ENCODE measurements at places on chromosomes 11 and 22. TPM values are rescaled to one million over a fixed set of nuclear protein-coding genes. Genes with fewer than 3 reads are reported as not detected.

The CDC45 gene
- total RNA-seq: 23.8 TPM

The TYR gene
- not detected for total RNA-seq

The DNAJB7 gene
- not detected for total RNA-seq

The TMPRSS6 gene
- total RNA-seq: not detected

The KRTAP5-1 gene
- not detected for total RNA-seq

The MMP26 gene
- total RNA-seq: not detected

The TESMIN gene
- 6.2 TPM for total RNA-seq

The FGF19 gene
- 0.09 TPM for total RNA-seq

The TBX10 gene
- not detected for total RNA-seq

The CYTH4 gene
- 0.90 TPM for total RNA-seq

All from A549 treated with dexamethasone at 1 μM for 4 hours (cell line).